ENCODE measurements at places on chromosomes 7 and 10.

- no peak for DNase-seq
These were observed 91.2 kb downstream of the GTF2IRD1 start for GRCh38 chr7:74544706-74545469.

GRCh38 chr10:62699148-62699547 is 105.4 kb upstream of the ADO start:
- no peak for DNase-seq

DNA sequence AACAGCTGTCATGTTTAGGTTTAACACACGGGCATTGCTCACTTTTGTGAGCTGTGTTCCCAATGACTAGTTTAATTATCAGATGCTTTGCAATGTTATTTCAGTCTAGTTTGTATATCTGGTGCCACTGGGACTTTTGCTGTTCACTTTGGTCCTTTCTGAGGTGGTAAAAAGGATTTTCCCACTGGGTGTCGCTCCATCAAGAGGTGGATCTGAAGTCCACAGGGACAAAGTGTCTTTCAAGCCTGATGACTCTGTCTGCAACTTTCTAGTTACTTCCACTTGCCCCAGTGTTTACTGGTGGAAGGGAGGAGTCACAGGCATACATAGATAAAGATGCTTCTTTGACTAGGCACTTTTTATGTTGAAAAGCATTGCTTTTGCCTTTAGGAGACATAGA is 242.2 kb downstream of the HGF start:
- DNase-seq: no peak

- DNase-seq: no peak
These were observed 131.6 kb downstream of the PDE1C start for GRCh38 chr7:31938650-31939049.

- DNase-seq: no peak
These were observed 56.2 kb downstream of the COL17A1 start for GRCh38 chr10:104029521-104029860.

GRCh38 chr7:101450064-101450463 is 87.4 kb downstream of the COL26A1 start:
- no peak for DNase-seq

DNA sequence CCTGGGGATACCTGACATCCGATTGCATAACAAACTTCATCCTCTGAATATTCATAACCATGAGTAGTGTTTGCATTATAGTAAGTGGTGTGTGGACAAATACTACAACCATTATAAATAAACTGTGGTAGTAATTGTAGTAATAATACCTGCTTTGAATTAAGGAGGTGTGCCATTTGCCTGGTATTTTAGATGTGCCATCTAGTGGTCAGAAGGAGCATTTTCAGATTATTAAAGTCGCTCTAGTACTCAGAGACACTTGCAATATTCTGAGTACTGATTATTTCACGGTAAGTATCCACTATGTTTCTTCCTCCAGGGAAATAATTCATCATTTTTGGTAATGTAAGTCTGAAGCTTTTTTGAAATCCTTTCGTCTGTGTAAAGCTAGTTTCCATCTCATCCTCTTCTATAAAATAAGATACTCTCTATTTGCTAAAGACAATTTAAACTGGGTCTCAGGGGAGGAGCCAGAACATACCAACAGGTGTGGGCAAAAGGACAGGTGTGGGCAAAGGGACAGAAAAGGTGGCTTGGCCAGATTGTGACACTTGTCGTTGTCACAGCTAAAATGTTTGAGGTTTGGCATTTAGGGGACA is 115.3 kb upstream of the WDR11 start:
- no peak for DNase-seq
